ENCODE measurements at places on chromosomes 2 and 18.

DNA sequence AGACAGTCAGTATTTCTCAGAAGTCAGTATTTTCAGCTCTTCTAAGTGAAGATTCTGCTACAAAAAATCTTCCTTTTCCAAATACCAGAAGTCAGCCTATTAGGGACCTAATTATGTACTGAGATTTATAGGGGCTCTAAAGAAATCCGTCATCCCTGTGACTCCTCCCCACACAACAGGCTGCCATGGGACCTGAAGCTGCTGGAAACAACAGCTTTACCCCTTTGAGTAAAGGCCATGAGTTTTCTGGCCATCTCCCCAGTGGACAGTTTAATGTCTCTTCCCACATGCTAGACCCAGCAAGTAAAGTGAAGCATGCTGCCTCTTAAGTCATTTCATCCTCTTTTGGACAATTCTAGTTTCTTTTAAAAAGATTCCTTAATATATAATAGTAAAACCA, 255.7 kb upstream of the ACVR2A start:
- DNase-seq, result no peak

DNA sequence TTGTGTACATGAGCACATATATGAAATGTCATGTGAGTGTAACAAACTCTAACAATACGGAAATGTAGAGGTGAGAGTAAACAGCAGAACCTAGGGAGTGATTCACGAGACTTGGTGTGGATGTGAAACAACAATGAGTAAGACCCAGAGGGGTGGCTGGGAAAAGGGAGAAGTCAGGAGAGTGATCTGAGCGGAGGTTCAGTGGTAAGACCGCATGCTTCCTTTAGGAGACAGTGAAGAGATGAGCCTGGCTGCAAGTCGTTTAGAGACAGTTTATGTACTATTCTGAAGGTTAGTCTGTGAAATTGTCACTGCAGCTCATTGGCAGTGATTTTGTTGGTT, 150.6 kb downstream of the PRPF40A start:
- no peak for DNase-seq

DNA sequence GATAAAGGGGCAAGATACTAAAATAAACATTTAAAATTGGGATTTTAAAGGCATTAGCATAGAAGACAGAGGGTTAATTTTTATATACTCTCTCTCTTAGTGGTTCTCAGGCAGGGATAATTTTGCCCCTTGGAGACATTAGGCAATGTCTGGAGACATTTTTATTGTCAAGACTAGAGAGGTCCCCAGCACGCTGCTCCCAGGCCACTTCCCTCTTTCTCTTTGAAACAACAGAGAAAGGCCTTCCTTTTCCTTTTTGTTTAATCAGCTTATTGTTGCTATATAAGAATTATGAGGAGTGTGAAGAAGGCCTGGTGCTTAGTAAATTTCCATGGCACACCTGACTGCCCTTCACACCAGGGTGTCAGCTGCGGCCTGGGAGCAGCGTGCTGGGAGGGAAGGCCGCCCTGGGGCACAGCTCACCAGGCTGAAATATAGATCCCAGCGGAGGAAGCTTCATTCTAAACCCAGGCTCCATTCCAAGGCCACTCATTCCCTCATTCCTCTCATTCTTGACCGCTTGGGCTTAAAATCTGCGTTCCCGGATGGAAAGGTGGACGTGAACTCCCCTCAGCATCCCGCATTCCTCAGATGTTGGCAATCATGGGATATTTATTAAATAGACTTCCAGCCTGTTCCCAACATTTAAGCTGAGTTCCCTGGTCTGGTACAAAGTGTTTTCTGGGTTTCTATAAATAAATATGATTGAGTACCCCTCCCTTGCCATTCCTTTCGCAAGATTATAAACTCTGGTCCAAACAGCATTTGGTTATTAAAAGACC, 22.5 kb downstream of the SLC14A2 start:
- DNase-seq, result no peak

GRCh38 chr2:200787351-200788120, 24.2 kb upstream of the BZW1 start:
- no peak for DNase-seq

DNA sequence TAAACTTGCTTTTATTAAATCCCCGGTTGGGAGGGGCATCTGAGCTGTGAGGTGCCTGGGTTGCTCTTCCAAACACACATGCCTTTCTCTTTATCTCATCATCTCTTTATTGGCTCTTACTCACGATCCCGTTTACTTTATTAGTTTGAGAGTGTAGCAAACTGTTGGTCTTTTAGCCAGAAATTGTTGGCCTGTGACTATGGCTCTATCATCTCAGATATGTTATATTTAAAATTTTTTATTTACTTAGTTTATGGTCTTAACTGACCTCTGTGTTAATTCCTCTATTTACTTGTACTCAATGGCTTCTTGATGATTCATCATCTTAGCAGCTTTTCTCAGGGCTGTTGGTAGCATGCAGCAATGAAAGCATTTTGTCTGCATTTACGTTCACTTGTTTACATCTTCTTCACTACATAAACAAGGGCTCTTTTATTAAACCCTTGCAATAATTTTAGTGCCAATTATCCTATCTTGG, 408.4 kb downstream of the HRH4 start:
- DNase-seq, result no peak

DNA sequence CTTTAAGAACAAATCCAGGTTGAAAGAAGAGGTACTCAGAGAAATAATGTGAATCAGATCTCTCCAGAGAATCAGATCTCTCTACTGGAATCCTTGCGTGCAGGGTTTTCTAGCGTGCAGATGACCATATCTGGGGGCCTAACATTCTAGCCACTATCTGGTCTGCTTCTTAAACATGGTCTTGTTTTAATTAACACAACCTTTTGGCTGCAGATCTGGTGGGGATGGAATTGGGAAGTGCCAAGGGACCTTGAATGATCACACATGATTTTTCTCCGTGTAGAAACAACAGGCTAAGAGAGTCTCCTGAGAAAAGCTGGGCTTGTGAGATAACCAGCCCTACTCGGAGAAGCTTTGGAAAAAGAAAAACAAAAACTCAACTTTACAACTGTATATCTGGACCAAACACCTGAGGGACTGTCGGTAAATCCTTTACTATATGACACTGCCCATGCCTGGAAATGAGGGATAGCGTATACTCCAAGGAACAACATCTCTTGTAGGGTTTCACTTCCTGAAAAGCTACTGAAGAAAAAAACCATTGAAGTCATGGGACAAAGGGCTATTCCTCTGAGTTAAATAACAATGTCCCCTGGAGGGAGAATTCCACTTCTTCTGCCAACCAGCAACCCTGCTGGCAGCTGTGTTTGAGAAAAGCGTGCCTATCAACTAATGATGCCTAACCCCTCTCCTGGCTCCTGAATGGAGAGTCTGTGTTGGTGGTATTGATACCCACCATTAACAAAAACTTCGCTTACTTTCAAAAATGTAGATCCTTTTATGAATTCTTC, 171.0 kb upstream of the REV1 start:
- no peak for DNase-seq

- DNase-seq, result no peak
Observed at GRCh38 chr2:180781276-180781675, 199.1 kb upstream of the UBE2E3 start.

DNA sequence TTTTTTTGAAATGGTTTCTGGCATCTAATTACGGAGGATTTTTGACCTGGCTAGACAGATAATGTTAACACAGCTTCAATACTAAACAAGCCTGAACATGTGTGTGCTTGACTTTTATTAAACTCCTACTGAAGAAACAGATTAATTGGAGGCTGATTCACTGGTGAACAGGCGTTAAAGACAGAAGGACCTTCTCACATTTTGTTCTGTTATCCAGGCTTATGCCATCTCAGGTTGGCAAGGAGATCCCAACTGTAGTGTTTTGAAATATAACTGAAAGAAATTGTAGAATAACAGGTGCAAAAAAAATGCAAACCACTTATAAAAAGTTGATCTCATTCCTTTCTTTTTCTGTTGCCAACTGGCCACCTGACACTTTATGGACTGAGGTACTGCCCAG, 269.6 kb downstream of the ARHGAP15 start:
- no peak for DNase-seq

- DNase-seq, result no peak
Observed at GRCh38 chr2:14567561-14567960, 65.0 kb upstream of the LRATD1 start.

- no peak for DNase-seq
Observed at GRCh38 chr2:105582952-105583660, 161.6 kb upstream of the NCK2 start.

DNA sequence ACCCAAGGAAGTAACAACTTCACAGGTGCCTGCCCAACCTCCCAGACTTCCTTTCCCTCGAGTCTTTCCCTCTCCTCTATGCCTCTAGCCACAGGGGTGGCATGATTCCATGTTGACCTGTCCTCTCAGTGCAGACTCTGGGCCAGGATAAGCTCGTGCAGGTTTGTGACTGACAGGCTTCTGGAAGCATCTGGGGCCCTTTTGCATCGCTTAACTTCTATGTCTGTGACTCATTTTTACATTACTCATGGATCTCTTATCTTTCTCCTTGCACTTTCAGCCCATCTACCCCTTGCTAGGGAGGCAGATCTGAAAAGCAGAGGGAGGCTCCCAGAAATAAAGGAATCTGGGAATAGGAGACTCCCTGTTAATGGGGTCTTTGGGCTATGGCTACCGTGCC, 98.5 kb upstream of the RIOK3 start:
- no peak for DNase-seq

GRCh38 chr2:104444392-104444791, 409.5 kb upstream of the POU3F3 start:
- DNase-seq, result no peak

- no peak for DNase-seq
Observed at GRCh38 chr2:137525641-137526190, 438.6 kb upstream of the HNMT start.

- DNase-seq, result no peak
Observed at GRCh38 chr18:57859314-57859713, 56.2 kb upstream of the ATP8B1 start.

DNA sequence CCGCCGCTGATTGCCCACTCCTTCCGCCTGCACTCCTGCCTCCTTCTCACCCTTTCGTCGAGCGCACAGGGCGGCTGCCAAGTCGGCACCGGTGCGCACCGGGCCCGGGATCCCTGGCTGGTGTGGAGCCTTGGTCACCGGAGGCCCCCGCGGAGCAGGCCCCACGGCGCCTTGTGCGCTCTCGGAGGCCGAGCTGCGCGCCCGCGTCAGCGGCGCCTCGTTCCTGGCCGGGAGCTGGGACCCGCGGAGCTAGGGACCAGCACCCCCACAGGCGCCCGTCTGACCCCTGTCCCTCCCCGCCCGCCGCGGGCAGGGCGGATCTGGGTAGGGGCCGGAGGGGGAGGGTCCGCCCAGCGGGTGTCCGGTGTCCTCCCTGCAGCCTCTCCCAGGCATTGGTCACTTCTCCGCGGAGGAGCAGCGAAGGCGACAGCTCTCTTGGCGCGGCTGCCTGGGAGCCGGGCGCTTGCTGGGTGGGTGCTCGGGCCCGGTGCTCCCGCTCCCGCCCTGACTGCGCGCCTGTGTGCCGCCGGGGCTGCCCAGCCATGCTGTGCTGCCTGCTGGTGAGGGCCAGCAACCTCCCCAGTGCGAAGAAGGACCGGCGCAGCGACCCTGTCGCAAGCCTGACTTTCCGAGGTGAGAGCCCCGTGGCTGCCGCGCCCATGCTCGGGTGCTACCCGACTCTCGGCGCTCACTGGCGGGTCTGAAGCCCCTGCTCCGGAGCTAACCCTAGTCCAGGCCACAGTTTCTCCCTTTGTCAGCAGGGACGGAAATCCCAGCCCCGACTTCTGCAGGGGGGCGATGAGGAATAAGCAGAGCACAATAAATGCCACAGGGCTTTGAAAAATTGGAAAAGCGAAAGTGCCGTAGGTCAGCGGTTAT, 13.2 kb downstream of the DYSF start:
- peak; percentile 64 for DNase-seq

DNA sequence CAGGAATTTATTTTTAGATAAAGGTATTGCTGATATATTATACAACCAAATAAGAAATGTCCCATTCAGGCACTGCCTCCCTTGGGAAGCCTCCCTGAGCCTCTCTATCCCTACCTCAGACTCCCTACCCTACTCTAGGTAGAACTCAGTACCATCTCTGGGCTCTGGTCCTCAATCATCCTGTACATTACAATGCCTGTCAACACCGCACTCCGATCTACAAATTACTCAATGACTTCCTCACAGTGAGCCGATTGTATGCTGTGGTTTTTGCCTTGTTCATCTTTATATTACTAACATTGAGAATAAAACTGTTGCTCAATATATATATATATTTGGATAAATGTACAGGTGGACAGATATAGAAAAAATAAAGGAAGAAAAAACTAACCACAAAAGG, 207.5 kb downstream of the STK39 start:
- no peak for DNase-seq

- DNase-seq, result no peak
Observed at GRCh38 chr2:212005085-212005671, 533.4 kb downstream of the ERBB4 start.

- no peak for DNase-seq
Observed at GRCh38 chr2:95728878-95729596, 137.2 kb downstream of the TRIM43 start.

GRCh38 chr18:63138436-63139340, 180.9 kb downstream of the BCL2 start:
- DNase-seq, result peak; percentile 55

DNA sequence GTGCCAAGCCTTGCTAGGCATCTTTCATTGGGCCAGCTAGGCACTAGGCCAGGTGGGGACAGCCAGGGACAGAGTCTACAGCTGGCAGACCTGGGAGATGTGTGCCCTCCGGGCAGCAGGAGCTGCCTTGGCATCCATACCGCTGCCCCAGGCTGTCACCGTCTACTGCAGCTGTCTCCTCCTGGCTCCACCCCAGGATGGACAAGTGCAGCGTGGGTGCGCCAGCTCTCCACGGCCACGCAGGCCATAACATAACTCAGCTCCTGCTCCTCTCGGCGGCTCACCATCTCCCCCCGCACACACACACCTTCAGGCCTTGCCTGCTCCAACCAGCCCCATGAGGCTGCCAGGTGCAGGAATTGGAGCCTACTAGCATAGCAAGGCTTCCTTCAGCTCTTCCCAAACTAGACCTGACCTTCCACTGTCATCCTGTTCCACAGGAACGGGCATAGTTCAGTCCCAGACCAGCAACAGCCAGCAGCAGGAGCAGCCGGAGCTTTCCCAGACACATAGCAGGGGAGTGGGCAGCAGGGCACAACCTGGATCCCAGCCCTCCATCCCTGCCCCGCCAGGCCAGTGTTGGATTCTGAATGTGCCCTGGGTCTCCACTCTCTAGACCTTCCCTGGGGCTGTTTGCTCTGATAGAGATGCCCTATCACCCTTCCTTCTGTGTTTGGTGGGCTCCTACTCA, 2.5 kb upstream of the ADRA2B start:
- DNase-seq, result no peak

DNA sequence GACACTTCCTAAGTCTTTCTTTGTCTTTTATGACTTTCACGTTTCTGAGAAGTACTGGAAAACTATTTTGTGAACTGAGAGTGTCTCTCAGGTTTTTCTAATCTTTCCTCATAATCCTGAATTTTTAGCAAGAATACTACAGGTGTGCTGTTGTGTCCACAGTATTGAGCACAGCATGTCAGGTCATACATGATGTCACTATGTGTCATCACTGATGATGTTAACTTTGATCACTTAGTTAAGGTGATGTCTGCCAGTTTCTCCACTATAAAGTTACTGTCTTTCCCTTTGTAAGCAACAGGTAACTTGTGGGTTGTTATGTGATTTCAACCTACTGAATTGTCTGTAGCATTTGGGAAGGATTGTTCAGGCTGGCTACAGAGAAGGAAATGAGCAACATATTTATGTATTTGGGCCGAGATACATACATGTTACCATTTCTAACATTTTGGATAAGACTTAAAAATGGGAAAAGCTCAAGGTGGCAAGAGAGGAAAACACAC, 11.1 kb downstream of the MATN3 start:
- DNase-seq, result no peak

- no peak for DNase-seq
Observed at GRCh38 chr2:71606244-71606643, 152.9 kb downstream of the DYSF start.

All from activated CD8-positive, alpha-beta memory T cell treated with anti-CD3 and anti-CD28 coated beads for 24 hours (primary cell).